ENCODE measurements at places on chromosomes 4 and X.

- DNase-seq: no peak
These were observed 12.0 kb downstream of the BST1 start for GRCh38 chr4:15714646-15715435.

- DNase-seq: no peak
These were observed 56.3 kb downstream of the PTCHD1 start for GRCh38 chrX:23390979-23391378.

GRCh38 chr4:76993787-76994641, 44.5 kb downstream of the SEPTIN11 start:
- DNase-seq: no peak

GRCh38 chrX:21993265-21993664, 38.9 kb upstream of the PHEX start:
- DNase-seq: no peak

DNA sequence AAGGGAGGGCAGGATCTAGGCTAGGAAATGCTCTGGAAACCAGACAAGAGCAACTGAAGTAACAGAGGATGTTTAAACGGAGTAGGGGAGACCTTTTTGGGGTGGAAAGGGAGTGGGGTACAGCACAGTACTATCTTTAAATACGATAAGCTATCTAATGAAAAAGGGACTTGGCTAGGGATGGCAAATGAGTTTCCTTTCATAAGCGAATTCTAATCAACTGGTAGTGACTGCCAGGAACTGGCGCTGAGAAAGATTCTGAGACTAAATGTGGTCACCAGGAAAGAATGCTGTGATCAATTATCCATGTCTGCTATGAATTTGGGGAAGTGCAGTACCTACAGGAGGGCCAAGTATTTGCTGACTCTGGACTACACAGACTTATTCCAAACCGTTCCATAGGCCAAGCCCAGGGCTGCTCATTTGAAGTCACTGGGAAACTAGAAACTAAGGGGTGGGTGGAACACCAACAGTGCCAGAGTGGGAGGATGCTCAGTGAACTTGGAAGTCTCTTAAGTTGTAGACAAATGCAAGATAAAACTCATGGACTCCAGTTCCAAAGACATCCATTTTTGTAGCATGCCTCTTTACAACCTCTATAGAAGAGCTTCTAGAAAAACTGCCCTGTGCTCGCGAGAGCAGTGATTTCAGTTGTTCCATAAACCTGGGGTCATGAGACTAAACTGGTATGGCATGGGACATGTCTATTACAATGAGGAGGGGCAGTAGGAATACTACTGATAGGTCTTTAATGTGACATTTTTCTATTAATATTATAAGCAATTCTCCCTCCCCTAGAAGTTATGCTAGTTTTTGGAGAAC, 2.0 kb downstream of the TRAPPC2 start:
- DNase-seq: no peak

GRCh38 chr4:7289589-7289988, 97.3 kb downstream of the SORCS2 start:
- DNase-seq: no peak

- no peak for DNase-seq
These were observed 126.8 kb downstream of the RTL3 start for GRCh38 chrX:78532363-78532762.

- DNase-seq: peak; percentile 26
These were observed 229.7 kb downstream of the EVC2 start for GRCh38 chr4:5478697-5479096.

GRCh38 chr4:124415146-124415545, 297.4 kb downstream of the ANKRD50 start:
- DNase-seq: no peak

- DNase-seq: no peak
These were observed 28.1 kb upstream of the HS6ST2 start for GRCh38 chrX:132986556-132986955.
